ENCODE measurements at places on chromosomes 16 and 17.

DNA sequence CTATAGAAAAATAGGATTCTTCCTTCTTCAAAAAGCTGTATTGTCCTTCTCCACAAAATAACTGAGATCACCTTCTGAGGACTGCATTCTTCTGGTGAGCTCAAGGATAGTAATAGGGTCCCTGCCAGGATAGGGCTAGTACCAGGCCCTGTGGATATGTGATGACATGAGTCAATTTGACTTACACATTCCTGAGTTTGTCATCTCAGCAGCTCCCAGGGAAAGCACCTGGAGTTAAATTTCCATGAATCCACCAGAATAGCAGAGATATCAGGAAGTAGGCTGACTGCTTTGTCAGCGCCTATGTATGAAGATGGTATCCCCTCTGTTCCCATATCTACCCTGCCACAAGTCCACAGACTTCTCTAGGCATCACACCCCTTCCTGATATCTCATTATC is 225.8 kb downstream of the PMP22 start:
- H3K4me3 ChIP-seq: no peak overlapping the region
- no peaks in the 10 kb centered on the region for H3K27me3 ChIP-seq
- no peak for DNase-seq
- H3K27ac ChIP-seq: no peak overlapping the region
- peaks cover 7% of the 10 kb centered on the region for H3K4me1 ChIP-seq

GRCh38 chr17:60169921-60170817 is 20.4 kb downstream of the CA4 start:
- H3K36me3 ChIP-seq: no peaks in the 10 kb centered on the region
- no peak overlapping the region for H3K27ac ChIP-seq
- peaks cover 32% of the 10 kb centered on the region for H3K4me1 ChIP-seq
- no peak for DNase-seq
- H3K4me3 ChIP-seq: no peak overlapping the region
- no peaks in the 10 kb centered on the region for H3K27me3 ChIP-seq

- no peaks in the 10 kb centered on the region for H3K27me3 ChIP-seq
- H3K27ac ChIP-seq: no peak overlapping the region
- no peaks in the 10 kb centered on the region for H3K4me1 ChIP-seq
- no peaks in the 10 kb centered on the region for H3K36me3 ChIP-seq
- no peak overlapping the region for H3K4me3 ChIP-seq
- no peak for DNase-seq
Measured at GRCh38 chr16:17437981-17438380, 32.8 kb downstream of the XYLT1 start.

GRCh38 chr16:86294535-86295196 is 215.7 kb upstream of the FOXF1 start:
- H3K27ac ChIP-seq: no peak overlapping the region
- H3K4me3 ChIP-seq: no peak overlapping the region
- DNase-seq: no peak
- H3K27me3 ChIP-seq: peaks cover 98% of the 10 kb centered on the region
- H3K4me1 ChIP-seq: no peaks in the 10 kb centered on the region

GRCh38 chr17:36068524-36068923 is 4.5 kb downstream of the CCL18 start:
- H3K36me3 ChIP-seq: no peaks in the 10 kb centered on the region
- no peak overlapping the region for H3K27ac ChIP-seq
- no peak overlapping the region for H3K4me3 ChIP-seq
- no peaks in the 10 kb centered on the region for H3K27me3 ChIP-seq

GRCh38 chr16:71894229-71894920 is 956 bp upstream of the IST1 start:
- H3K4me1 ChIP-seq: peaks cover 8% of the 10 kb centered on the region
- no peaks in the 10 kb centered on the region for H3K27me3 ChIP-seq
- H3K4me3 ChIP-seq: peak overlapping the region; percentile 94
- H3K36me3 ChIP-seq: no peaks in the 10 kb centered on the region
- DNase-seq: peak; percentile 54

DNA sequence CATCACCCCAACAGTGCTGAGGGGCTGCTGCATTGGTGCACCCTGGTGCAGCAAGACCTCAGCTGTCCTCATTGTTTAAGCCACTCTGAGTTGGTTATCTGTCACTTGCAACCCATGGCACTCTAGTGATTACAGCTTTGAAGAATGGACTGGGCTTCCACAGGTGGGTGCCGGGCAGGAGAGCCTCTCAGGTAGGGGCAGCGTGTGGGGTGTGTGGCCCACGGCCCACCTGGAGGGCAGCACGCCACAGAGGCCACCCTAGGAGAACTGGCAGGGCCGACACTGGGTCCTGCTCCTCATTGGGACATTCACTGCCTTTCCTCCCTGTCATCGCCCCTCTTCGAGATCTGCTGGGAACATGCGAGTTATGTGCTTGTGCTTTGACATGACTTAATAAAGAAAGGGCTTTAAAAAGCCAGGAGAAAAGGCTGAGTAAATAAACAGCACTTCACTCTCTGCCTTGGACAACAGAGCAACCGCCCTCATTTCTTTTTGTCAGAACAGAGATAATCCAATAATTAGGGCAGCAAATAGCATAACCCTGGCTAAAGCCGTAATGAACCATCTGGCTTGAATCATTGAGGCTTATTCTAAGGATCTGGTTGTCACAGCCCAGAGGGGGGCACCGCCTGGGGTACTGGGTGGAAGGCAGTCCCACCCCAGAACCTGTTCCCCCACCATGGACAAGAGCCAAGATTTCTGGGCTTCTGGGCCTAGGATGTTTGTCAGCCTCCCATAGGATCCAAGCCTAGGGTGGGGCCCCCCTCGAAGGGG is 3.0 kb downstream of the DOC2B start:
- no peak overlapping the region for H3K4me3 ChIP-seq
- no peaks in the 10 kb centered on the region for H3K36me3 ChIP-seq
- H3K27me3 ChIP-seq: peaks cover 52% of the 10 kb centered on the region
- DNase-seq: no peak
- no peaks in the 10 kb centered on the region for H3K4me1 ChIP-seq
